ENCODE measurements at places on chromosomes 3 and 15. TPM values are rescaled to one million over a fixed set of nuclear protein-coding genes. Genes with fewer than 3 reads are reported as not detected.

The RHCG gene
- total RNA-seq, result not detected

The CD96 gene
- total RNA-seq, result 0.45 TPM

The IL5RA gene
- not detected for total RNA-seq

The RBP2 gene
- not detected for total RNA-seq

The PTH1R gene
- not detected for total RNA-seq

The SOX14 gene
- total RNA-seq, result not detected
